Activated naive CD4-positive, alpha-beta T cell treated with anti-CD3 and anti-CD28 coated beads, Interleukin-2, amount 50 U/mL, for 16 hours (primary cell): ENCODE measurements at places on chromosomes 1 and 21.

DNA sequence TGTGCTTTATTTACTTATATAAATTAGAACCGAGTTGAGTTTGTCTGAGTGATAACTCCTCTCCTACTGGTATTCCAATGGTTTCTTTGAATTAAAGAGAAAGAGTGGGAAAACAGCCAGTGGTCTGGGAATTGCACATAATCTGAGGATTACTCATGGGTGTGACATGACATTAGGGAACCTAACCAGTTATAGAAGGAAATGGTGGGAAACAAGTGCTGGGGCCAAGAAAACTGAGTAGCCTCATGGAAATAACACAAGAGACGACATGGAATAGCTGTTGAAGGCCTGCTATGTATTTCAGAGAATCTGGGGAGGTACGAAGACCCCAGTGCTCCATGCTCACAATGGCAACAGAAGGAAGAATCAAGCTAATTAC is 41.8 kb upstream of the LRRC52 start:
- DNase-seq = no peak

GRCh38 chr1:233166896-233167295 is 128.6 kb downstream of the PCNX2 start:
- DNase-seq = no peak

- no peak for DNase-seq
These were observed 399.4 kb downstream of the SMYD3 start for GRCh38 chr1:246107516-246108277.

- peak; percentile 17 for DNase-seq
These were observed 19.7 kb upstream of the CHIA start for GRCh38 chr1:111270771-111271463.

DNA sequence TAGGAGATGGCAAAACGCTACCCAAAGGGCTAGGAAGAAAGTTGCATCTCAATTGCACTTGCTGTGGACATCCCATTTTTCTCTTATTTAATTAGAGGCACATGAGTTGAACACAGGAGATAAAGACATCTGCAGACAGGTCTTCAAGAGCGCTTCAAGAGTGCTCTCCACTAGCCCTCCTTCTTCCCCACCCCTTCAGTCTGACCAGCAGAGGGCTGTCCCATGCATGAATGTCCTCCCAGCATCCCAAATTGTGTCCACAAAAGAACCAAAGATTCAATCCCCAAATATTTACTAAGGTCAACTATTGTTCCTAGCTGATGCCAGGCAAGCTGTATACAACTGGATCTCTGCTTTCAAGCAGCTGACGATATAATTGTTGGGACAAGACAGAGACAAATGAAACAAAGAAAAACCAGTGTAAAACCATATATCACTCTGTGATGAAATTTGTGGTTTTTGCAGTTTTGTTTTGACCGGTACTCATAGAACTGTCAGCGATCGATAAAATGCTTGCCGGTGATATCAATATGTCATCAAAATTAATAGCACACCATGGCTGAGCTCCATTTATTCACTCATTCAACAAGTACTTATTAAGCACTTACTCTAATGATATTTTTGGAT is 174.2 kb downstream of the TNR start:
- DNase-seq = no peak

- DNase-seq = peak; percentile 64
These were observed 4.2 kb downstream of the RNPC3 start for GRCh38 chr1:103529746-103530145.

- DNase-seq = no peak
These were observed 31.6 kb downstream of the CAPZB start for GRCh38 chr1:19453741-19454201.

DNA sequence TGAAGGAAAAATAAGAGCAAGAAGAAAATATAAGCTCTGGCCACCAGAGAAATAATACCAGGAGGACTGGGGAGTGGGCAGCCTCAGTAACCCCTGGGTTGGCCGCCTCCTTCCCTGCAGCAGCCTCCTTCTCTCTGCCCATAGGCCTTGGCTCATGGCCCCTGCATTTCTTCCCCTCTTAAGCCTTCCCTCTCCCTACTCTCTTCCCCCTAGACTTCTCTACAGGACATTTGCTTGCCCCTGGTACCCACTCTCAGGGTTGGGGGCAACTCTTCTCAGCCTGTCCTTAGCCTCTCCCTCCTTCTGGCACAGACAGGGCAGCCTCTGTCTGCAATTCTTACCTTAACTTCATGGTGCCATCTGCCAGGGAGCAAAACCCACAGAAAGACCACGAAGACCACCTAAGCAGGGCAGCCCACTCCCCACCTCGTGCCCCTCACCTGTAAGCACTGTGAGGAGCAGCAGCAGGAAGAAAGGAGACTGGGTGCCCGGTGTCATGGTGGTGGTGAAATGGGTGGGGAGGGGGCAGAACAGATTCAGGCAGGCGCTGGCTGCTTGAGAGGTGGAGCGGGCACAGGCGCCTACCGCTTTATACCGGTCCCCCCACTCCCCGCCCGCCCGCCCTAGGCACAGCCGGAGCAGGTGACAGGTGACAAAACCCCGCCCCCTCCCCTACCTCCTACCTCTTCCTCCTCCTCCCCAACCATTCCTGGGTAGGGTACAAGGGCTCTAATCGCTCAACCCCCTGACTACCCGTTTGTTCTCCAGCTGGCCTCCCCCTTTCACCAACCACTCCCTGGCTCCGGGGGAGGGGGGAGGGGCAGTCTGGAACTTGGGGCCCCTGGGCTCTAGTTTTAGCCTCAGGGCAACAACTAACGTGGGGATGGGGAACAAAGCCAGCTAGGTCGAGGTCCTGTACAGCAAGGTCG is 15.1 kb downstream of the THBS3 start:
- DNase-seq = peak; percentile 31

GRCh38 chr1:153345187-153346076 is 3.2 kb downstream of the PGLYRP4 start:
- no peak for DNase-seq

GRCh38 chr1:229370601-229371021 is 27.8 kb upstream of the CCSAP start:
- DNase-seq = no peak

- peak; percentile 77 for DNase-seq
These were observed at the start of gene GPATCH4 for GRCh38 chr1:156601122-156601830. Gene GPATCH4 (minus strand): TSS chr1:156601479.

GRCh38 chr1:106344494-106344893 is 712.0 kb upstream of the PRMT6 start:
- no peak for DNase-seq

GRCh38 chr1:40338745-40339419 is 21.8 kb upstream of the COL9A2 start:
- peak; percentile 89 for DNase-seq

DNA sequence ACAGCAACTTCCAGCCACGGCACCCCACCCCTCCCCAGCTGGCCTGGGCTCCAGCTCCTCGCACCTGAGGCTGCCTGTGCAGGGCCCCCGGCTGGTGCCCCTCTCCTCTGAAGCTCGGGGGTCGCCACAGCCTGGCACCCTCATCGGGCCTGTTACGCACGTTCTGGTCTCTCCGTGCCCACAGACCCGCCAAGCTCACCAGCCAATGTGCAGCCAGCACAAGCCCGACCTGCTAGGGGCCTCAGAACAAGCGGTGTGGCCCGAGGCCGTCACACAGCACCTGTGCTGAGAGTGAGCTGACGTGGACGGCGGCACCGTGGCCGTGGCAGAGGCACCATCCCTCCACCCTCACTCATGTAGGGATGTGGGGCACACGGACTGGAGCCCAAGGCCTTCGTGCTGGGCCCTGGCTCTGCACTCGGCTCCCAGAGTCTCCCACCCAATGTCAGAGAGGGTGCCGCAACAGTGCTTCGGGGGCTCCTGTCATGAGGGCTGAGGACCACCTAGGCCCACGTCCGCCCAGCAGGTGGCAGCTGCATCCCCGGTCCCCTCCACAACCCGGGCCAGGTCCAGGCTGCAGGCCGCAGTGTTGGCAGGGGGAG is 4.4 kb upstream of the SAMD11 start:
- no peak for DNase-seq

GRCh38 chr1:99849413-99849743 is 783 bp upstream of the AGL start:
- no peak for DNase-seq

DNA sequence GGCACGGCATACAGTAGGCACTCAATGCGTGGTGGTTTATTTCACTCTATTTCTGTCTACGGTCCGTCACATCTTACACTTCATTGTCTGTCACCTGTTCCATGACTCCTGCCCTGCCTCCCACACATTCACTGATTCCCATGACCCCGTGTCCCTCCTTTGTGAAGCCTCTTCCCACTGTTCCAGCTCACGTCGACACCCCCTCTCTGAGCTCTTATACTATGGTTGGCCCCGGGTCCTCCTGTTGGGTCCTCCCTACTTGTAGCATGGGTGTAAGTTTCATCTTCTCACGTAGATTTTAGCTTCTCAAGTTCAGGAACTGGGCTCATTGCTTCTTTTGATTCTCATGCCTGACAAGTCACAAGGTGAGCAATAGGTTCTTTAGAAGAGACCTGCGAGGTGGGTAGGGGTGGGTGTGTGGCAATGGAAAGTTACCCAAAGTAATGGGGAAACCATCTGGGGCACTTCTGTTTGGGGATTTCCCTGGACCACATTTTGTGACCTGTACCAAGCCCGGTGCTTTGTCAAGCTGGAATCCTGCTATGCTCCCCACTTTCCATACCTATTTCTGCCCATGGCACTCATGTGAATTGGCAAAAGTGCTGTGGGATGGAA is 22.1 kb upstream of the IL10 start:
- DNase-seq = peak; percentile 62

GRCh38 chr1:196438329-196438728 is 169.9 kb downstream of the KCNT2 start:
- no peak for DNase-seq

GRCh38 chr21:44800103-44800502 is 1.5 kb downstream of the UBE2G2 start:
- DNase-seq = no peak
